ENCODE measurements at places on chromosomes 7 and 10.

GRCh38 chr10:63929831-63930467 lies 408.7 kb downstream of the REEP3 start:
- DNase-seq = no peak

GRCh38 chr7:69652947-69653701 lies 54.8 kb downstream of the AUTS2 start:
- DNase-seq = no peak

DNA sequence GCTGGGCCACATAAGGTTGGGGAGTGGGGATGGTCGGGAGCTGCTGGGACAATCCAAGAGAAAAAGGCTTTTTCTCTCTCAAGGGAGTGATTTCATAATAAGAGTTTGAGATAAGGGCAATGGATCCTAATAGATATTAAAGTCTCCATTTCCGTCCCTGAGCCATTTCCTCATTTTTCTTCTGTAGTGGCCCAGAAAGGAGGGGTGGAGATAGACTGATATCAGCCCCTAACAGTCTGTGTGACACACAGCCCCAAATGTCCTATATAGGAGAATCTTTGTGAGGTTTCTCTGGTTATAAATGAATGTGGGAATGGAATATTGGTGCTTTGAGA lies 35.2 kb downstream of the PRSS2 start:
- DNase-seq = no peak

GRCh38 chr10:101131962-101132635 lies 999 bp downstream of the TLX1 start:
- no peak for DNase-seq

- no peak for DNase-seq
Measured at GRCh38 chr7:45217358-45217757, 59.8 kb downstream of the RAMP3 start.

GRCh38 chr10:32982911-32983909 lies 25.2 kb upstream of the ITGB1 start:
- peak; percentile 96 for DNase-seq

DNA sequence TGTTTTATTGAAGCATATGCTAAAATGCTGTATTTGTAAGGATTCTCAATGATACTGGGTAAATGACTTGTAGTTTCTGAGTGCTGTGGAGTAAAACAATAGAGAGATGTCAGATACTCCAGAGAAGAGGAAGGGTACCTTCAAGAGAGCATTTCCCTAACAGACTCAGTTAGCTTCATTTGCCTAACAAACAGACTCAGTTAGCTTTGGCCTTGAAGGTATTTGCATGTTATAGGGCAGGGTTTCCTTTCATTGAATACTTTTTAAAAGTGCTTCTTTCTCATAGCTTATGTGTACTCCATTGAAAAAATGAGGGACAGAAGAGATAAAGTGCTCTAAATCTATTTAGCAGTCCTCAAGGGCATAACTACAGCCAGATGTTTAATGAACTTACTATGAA lies 101.8 kb downstream of the CHN2 start:
- DNase-seq = no peak

- peak; percentile 46 for DNase-seq
Measured at GRCh38 chr10:23157691-23158369, 34.3 kb upstream of the PTF1A start.

- DNase-seq = no peak
Measured at GRCh38 chr10:120431251-120431651, 25.8 kb upstream of the PLPP4 start.

DNA sequence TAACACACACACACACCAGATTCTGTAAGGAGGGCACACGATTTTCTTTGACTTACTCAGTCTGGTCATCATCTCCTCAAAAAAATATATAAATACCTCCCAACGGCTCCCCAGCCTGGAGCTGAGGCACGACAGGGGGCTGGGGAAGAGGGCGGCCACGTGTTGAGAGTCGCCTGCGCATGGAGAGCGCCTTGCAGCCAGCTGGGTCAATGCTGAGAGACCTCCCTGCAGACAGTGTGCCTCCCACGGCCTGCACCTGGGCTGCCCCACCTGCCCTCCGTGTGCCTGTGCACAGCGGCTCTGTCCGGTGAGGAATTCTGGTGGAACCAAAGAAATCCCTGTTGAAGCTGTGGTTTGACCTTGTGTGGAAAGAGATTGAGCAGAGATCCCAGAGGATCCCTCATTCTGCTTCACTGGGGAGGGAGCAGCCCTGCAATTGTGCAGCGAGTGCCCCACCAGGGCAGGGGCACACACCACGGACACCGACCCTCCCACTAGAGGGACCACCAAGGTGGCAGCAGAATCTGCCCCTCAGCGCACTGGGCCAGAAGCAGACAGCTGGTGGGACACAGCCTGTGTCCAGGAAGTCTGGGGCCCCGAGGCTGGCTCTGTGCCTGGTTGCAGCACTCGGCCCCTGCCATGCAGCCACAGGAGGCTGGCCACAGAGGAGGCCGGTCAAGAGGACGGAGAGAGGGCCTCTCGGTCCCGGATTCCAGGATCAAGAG lies 150.5 kb upstream of the PPP2R2D start:
- DNase-seq = no peak

- no peak for DNase-seq
Measured at GRCh38 chr7:23472956-23473843, 2.9 kb upstream of the IGF2BP3 start.

DNA sequence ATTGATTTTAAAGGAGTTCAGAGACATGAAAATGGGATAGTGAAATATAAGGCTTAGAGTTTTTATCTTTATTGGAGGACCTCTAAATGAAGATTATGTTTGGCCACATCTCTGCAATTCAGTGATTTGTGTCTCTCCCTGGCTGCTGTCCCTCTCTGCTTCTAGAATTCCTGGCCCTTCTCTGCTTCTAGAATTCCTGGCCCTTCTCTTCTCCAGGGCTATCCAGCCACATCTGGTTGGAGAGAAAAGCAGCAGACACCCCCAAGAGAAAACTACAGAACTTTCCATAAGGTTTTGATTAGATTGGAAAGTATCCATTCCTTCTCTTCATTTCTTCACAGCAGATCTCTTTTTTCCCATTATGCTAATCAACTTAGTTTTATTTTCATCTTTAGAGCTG lies 135.5 kb downstream of the NPY start:
- DNase-seq = no peak

DNA sequence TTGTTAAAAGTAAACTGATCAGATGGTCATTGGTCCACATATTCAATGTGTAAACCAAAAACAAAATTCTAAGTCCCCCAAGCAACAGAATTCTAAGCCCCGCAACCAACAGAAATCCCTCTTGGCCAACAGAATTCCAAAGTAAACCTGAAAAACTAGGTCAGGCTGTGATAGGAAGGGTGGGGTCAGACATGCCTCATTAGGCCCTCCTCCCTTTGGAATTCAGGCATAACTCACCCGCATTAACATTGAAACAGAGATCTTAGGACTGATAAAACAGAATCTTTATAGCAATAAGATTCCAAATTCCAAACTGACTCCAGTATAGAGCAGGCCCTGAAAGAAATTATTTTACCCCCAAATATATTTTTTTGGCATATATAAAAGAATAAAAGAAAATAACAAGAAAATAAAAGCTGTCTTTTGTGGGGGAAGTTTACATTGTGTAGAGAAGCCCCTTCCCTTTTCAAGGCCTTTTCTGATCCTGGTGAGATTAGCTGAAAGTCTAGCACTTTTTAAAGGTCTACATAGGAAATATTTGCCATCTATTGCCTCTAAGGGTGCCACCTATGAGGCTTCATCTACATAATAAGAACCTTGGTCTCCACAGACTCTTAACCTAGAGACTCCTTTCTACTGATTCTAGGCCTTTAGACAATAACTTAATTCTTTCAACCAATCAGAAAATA lies 30.5 kb downstream of the GNAT3 start:
- peak; percentile 32 for DNase-seq

DNA sequence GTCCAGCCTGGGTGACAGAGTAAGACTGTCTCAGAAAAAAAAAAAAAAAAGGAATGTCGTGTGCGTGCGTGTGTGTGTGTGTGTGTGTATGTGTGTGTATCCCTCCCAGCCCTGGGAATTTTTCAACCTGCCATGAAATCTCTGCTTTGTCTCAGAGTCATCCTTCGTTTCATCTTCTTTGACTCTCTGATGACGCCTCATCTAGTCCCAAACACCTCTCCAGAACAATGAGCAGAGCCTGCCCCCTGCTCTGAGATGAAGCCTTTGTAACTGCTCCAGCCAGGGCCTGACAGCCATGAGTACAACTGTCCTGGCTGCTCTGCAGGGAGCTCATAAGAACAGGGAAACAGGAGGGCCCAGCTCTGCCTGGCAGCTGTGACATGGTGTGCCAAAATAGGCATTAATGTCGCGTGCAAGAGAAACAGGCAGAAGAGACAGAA lies 149.5 kb downstream of the FAM107B start:
- no peak for DNase-seq

GRCh38 chr7:29019387-29019786 lies 61.3 kb upstream of the TRIL start:
- DNase-seq = no peak

GRCh38 chr7:158723714-158724385 lies 19.2 kb upstream of the NCAPG2 start:
- no peak for DNase-seq

DNA sequence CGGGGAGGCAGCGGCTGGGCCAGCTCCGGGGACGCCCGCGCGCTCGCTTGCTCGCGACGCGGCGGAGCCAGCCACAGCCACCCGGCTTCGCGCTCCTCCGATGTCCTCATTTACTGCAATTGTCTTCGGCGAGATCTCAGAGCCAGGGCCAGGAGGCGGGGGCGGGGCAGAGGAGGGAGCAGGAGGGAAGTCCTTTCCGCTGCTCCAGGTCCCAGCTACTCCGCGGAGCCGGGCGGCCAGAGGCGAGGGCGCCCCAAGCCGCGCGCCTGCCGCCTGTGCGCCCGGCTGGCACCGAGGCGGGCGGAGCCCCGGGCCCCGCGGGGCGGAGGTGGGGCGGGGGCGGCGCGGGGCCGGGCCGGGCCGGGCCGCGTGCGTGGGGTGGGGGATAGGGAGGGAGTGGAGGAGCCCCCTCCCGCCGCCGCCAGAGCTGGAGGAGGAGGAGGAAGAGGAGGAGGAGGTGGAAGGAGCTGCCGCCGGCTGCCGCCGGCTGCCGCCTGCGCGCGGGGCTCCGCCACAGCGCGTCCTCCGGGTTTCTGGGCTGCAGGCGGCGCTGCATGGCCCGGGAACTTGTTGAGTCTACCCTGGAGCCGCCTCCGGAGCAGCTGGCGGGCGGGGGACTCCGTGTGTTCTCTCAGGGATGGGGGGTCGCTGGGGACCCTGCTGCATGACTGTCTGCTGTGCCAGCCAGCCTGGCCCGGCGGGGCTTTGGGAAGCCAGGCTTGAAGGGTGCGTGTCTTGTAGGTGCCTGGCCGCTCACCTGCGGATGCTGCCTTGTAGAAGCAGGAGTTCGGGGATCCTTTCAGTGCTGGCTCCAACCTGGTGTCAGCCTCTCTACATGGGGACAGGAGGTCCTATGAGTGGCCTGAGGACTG lies at the start of gene INSYN2A:
INSYN2A (minus strand) TSS at position 310 of the 872 bp plus-strand sequence. CDS start 20,196 bp downstream, outside the sequence.
- DNase-seq = peak; percentile 60

GRCh38 chr10:78980815-78981214 lies 88.0 kb upstream of the ZMIZ1 start:
- DNase-seq = no peak

DNA sequence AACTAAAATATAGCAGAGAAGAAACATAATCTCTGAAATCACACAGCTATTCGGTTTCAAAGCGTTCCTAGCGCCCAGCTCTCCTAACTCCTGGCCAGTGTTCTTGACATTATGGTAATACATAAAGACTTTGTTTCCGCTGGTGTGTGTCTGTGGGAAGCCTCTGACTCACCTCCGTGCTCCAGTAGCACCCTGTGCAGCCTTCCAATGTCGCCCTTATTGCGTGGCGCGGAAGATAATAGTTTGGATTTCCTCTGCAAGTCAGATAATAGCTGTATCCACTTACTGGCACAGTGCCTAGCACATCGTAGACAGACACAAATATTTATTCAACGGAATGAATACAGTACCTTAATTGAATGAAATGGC lies 570 bp downstream of the BMS1 start:
- DNase-seq = peak; percentile 28

DNA sequence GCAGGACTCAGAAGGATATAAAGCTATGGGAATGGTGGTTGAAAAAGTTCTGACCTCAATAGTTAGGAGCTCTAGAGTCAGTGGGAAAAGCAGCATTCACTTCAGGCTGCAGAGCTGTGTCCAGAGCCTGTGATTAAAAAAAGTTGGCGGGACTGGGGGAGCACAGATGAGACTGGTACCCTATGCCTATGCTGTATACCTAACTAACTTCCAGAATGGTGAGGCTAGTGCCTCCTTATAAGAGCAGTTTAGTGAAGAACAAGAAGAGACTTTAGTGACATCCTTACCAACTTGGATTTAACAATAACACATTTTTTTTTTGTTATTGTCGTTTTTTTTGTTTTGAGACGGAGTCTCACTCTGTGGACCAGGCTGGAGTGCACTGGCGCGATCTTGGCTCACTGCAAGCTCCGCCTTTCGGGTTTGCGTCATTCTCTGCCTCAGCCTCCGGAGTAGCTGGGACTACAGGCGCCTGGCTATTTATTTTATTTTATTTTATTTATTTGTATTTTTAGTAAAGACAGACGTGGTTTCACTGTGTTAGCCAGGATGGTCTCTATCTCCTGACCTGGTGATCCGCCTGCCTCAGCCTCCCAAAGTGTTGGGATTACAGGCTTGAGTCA lies 6.6 kb upstream of the ZNF282 start:
- DNase-seq = no peak

DNA sequence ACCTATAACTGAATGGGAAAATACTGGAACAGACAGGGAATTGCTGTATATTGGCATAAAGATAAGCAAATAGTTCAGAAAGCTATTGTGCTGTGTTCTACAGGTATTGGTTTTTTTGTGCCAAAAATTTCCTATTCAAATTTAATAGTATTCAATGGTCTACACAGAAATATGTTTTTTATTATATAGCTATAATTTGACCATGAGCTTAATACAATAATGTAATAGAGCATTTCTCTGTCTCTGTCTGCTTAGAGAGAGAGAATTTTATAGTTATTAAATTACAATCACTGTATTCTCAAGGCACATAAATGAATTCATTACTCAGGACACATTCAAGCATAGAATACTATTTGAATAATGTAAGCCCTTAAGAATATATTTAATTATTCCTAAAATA lies 62.3 kb upstream of the FZD8 start:
- DNase-seq = no peak

DNA sequence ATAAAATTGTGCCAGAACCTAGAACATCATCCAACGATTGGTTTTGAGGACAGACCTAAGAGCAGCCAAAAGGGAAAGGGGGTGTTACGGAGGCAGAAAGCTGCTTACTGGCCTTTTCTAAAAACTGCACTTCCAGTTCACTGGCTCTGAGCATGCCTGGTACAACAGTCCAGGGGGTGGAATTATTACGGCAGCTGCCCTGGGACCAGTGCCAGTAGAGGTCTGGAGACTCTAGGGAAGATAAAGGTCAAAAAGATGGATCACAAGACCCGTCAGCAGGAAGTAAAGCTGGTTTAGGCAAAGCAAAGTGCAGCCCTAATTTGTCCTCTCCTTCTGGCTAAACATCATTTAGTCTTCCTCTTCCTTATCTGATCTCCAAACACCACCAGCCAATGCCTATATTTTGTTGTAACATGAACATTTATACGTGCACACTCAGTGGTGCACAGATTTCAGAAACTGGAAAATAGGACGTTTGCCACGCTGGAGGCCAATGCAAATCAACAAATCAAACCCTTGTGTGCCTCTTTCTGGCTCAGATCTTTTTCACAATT lies 216.4 kb upstream of the DPP6 start:
- no peak for DNase-seq

GRCh38 chr7:108283252-108283651 lies 153.1 kb upstream of the LAMB4 start:
- DNase-seq = no peak
